H1 (cell line): ENCODE measurements at places on chromosomes 4 and X. TPM values are rescaled to one million over a fixed set of nuclear protein-coding genes. Genes with fewer than 3 reads are reported as not detected.
A peak's percentile ranks its signal among the peaks of the same experiment; 100 is the strongest.

GRCh38 chr4:89336818-89337420 lies 29.3 kb upstream of the GPRIN3 start:
- H3K4me3 ChIP-seq: no peak overlapping the region
- H3K27me3 ChIP-seq: no peaks in the 10 kb centered on the region
- no peak for DNase-seq
- no peak overlapping the region for H3K27ac ChIP-seq

- H3K4me1 ChIP-seq: no peaks in the 10 kb centered on the region
- H3K4me3 ChIP-seq: no peak overlapping the region
- no peaks in the 10 kb centered on the region for H3K36me3 ChIP-seq
- no peak overlapping the region for H3K27ac ChIP-seq
- no peaks in the 10 kb centered on the region for H3K27me3 ChIP-seq
- no peak for DNase-seq
Measured at GRCh38 chr4:100348473-100348872, 158.2 kb upstream of the DDIT4L start.

DNA sequence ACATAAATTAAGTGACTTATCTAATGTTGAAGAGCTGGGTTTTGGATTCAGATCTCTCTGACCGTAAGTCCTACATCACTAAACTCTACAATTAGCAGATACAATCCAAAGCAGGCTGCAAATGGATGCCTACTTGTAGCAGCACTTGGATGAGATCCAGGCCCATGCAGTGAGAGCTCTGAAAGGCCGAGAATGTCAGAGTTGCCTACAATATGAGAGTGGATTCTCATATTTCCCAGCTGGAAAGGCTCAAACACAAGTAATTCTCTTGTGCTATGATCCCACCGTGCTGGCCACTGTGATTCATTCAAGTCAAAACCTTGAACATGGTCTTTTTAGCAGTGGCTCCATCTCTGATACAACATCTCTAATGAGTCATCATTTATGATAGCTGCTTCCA lies 125.4 kb upstream of the CHRDL1 start:
- H3K27me3 ChIP-seq: no peaks in the 10 kb centered on the region
- no peak overlapping the region for H3K4me3 ChIP-seq
- DNase-seq: no peak
- H3K4me1 ChIP-seq: no peaks in the 10 kb centered on the region
- H3K27ac ChIP-seq: no peak overlapping the region

DNA sequence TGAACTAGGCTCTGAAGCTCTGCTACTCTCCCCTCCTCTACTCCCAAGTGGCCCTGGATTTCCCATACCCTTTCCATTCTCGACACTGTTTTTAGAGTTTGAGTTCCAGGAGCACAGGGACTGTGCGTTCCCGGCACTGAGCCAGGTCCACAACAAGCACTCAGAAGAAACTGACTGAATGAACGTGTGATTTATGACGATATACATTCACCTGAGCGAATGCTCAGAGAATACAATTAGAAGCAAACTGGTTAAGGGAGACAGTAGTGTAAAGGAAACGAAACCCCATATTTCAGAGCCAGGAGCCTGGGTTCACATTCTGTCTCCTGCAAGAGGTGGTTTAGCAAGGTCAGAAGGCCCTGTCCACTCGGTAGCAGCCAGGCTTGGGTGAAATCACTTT lies 1.4 kb upstream of the KIAA0232 start:
- H3K27me3 ChIP-seq: no peaks in the 10 kb centered on the region
- DNase-seq: no peak
- H3K27ac ChIP-seq: no peak overlapping the region
- peaks cover 14% of the 10 kb centered on the region for H3K4me1 ChIP-seq
- no peaks in the 10 kb centered on the region for H3K36me3 ChIP-seq

DNA sequence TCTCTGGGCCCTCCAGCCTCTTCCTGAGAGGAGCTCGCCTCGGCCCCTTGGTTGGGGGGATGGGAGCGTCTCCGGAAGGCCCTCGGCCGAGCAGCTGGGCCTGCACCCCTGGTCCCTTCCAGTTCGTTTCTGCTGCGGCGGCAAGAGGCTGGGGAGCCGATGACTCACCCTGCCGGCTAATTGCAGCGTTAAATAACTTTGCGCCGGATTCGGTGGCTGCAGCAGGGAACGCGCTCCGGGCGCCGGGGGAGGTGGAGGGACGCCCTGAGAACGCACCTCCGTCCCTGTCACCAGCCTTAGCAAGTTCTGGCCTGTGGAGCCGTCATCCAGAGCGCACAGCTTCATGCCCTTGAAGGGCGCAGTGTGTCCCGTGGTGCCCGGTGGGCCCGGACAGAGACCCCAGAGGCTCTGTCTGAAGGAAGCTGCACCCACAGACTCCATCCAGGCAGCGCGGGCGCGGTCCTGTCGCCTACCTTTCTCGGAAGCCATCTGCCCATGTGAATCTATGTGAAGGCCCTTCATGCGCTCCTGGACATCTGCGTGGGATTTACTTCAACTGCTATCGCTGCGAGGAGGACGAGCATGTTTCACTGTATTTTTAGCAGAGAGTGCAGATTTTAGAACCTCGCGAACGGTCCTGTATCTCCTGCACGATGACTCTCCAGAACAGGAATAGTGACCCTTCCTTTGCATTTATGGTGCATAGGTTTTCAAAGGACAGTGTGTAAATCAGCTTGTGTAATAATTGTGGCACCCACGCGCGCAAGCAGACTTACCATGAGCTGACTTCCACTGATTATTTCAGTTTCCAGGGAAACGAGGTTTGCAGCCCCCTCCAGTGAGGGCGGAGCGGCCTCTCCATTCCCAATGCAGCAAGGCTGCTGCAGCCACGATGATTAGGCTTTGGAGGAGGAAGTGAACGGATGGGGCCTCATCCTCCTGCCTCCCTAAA lies 1.7 kb upstream of the TMEM271 start:
- H3K27ac ChIP-seq: no peak overlapping the region
- H3K4me3 ChIP-seq: peak overlapping the region; percentile 68
- H3K4me1 ChIP-seq: peaks cover 20% of the 10 kb centered on the region
- peaks cover 70% of the 10 kb centered on the region for H3K27me3 ChIP-seq

DNA sequence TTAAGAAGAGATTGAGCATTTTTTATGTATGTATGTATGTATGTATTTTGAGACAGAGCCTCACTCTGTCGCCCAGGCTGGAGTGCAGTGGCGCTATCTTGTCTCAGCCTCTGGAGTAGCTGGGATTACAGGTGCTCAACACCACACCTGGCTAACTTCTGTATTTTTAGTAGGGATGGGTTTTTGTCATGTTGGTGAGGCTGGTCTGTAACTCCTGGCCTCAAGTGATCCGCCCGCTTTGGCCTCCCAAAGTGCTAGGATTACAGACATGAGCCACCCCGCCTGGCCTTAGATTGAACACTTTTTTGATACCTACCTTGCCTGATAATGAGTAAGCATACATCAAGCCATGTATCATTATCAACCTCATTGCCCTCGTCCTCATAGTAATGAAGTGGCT lies 2.7 kb downstream of the N4BP2 start:
- H3K27ac ChIP-seq: no peak overlapping the region
- H3K36me3 ChIP-seq: peaks cover 10% of the 10 kb centered on the region
- H3K27me3 ChIP-seq: no peaks in the 10 kb centered on the region
- no peak overlapping the region for H3K4me3 ChIP-seq
- H3K4me1 ChIP-seq: 0 out of 2 replicates have a peak, but pooled peaks cover 1% of the 10 kb centered on the region

DNA sequence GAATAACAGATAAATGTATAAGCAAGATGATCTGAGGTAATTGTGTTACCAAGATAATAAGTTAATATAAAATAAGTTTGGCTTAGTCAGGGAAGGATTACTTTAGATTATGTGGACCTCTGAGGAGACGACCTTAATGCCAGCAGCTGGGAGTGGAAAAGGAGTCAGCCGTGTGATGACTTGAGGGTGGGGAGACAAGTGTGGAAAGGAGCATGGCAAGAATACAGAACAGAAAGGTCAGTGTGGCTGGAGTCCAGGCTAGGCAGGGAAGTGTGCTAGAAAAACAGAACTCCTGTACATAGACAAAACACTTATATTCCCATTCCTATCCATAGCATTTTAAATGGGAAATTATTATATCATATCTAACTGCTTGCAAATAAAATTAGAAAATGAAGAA lies 138.8 kb downstream of the PDLIM5 start:
- no peaks in the 10 kb centered on the region; the same call in 1 of the 2 replicates for H3K36me3 ChIP-seq
- no peak overlapping the region for H3K4me3 ChIP-seq
- H3K4me1 ChIP-seq: no peaks in the 10 kb centered on the region
- H3K27ac ChIP-seq: no peak overlapping the region
- no peak for DNase-seq

DNA sequence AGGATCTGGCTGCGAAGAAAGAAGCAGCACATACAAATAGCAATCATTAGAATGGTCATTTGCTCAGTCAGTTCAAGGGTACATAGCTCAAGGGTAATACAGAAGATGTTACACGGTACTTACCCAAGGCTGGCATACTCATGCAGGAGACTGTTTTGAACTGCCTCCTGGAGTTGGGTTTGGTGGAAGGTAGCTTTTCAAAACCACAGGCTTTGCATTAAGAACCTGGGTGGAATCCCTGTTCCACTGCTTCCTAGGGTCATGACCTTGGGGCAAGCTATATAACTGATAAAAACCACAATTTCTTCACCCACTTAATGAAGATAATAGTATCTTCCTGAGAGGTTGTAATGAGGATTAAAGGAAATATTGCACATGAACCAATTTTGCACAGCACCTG lies 36.5 kb downstream of the TBC1D9 start:
- no peaks in the 10 kb centered on the region for H3K27me3 ChIP-seq
- H3K36me3 ChIP-seq: no peaks in the 10 kb centered on the region
- peaks cover 3% of the 10 kb centered on the region; the same call in 1 of the 2 replicates for H3K4me1 ChIP-seq
- H3K27ac ChIP-seq: no peak overlapping the region
- no peak for DNase-seq
- H3K4me3 ChIP-seq: no peak overlapping the region

GRCh38 chr4:7124689-7125442 lies 57.0 kb upstream of the GRPEL1 start:
- H3K4me1 ChIP-seq: no peaks in the 10 kb centered on the region
- no peak overlapping the region for H3K27ac ChIP-seq
- H3K27me3 ChIP-seq: no peaks in the 10 kb centered on the region

DNA sequence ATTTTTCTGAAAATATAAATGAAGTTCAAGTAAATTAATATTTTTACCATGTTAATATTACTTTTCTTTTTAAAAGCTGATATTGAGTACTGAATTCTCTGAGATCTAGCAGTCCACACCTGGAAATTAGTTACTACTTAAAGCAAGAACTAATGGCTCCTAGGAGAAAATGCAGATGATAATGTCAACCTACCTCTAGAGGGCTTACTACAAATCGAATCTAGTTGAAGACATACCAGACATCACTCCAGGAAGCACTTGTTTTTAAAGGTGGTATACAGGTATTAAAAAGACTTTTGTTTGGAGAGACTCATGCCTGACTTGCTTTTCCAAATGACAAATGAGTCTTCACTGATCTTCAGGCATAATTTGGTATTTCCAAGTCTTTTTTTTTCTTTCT lies 516.4 kb upstream of the BOD1L1 start:
- H3K27ac ChIP-seq: no peak overlapping the region
- no peak overlapping the region for H3K4me3 ChIP-seq
- no peaks in the 10 kb centered on the region for H3K27me3 ChIP-seq
- H3K4me1 ChIP-seq: no peaks in the 10 kb centered on the region
- no peaks in the 10 kb centered on the region for H3K36me3 ChIP-seq
- DNase-seq: no peak

DNA sequence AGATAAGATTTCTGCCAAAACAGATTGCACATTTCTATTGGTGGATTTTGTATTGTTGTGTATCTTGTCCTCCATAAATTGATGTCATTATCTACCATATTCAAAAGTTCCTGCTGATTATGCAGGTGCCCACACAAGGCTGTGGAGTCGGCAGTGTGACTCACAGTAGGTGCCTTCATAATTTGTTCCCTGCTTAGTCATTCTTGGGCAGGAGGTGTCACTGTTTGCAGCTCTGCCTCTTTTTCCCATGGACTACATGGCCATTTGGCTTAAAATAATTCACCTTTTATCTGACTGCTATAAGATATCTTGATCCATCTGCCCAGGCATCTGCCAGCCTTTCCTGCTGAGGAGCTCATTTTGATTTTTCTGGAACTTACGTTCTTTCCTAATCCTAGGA lies 33.6 kb upstream of the ENPEP start:
- H3K36me3 ChIP-seq: no peaks in the 10 kb centered on the region
- H3K27ac ChIP-seq: no peak overlapping the region
- H3K4me3 ChIP-seq: no peak overlapping the region
- no peaks in the 10 kb centered on the region for H3K27me3 ChIP-seq
- H3K4me1 ChIP-seq: no peaks in the 10 kb centered on the region

- H3K36me3 ChIP-seq: no peaks in the 10 kb centered on the region
- H3K27ac ChIP-seq: no peak overlapping the region
- no peaks in the 10 kb centered on the region for H3K27me3 ChIP-seq
- H3K4me3 ChIP-seq: no peak overlapping the region
Measured at GRCh38 chr4:40254608-40255392, 58.0 kb downstream of the RHOH start.

- H3K36me3 ChIP-seq: no peaks in the 10 kb centered on the region
- no peak for DNase-seq
- H3K4me3 ChIP-seq: no peak overlapping the region
- H3K27me3 ChIP-seq: no peaks in the 10 kb centered on the region
- H3K27ac ChIP-seq: peak overlapping the region; percentile 23; the same call in 1 of the 2 replicates
Measured at GRCh38 chr4:169940460-169940859, 85.7 kb downstream of the MFAP3L start.

DNA sequence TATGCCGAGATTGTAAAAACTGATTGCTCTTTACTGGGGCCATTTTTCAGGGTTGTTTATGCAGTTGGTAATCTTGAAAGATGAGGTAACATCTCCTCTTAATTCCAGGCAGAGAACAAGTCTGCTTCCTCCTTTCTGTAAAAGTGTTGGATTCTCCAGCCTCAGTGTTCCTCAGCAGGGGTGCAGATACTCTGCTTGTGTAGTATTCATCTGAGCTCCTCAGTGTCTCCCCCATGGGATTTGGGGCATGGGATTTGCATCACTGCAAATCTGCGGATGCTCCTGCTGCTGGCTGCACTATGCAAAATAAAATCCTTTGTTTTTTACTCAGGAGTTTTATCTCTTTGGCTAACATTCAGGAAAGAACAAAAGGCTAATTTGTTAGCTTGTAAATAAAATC lies 104.9 kb upstream of the ATP8A1 start:
- DNase-seq: no peak
- H3K4me1 ChIP-seq: no peaks in the 10 kb centered on the region
- no peaks in the 10 kb centered on the region for H3K27me3 ChIP-seq
- no peak overlapping the region for H3K27ac ChIP-seq
- H3K4me3 ChIP-seq: no peak overlapping the region

DNA sequence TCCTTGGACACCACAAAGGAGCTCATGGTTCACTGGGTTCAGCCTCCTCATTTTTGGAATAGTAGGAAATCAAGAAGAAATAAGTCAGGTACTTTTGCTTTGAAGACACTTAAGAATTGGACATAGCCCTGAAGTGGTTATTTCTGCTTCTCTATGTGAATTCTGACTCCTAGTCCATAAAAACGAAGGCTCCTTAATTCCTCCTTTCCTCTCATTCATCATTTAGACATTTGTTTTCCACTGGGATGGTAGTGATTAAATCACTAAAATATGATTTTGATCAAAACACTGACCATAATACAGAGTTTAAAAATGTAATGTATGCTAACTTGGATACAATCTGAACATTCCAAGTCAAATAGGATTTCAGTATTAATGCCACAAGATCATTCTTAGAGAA lies 34.7 kb upstream of the CYP2U1 start:
- H3K4me1 ChIP-seq: no peaks in the 10 kb centered on the region
- no peak overlapping the region for H3K27ac ChIP-seq
- H3K4me3 ChIP-seq: no peak overlapping the region
- no peak for DNase-seq
- H3K36me3 ChIP-seq: no peaks in the 10 kb centered on the region

GRCh38 chr4:27467351-27467750 lies 606.7 kb downstream of the STIM2 start:
- H3K36me3 ChIP-seq: no peaks in the 10 kb centered on the region
- no peak for DNase-seq
- H3K27me3 ChIP-seq: no peaks in the 10 kb centered on the region; the same call in 1 of the 2 replicates
- no peak overlapping the region for H3K4me3 ChIP-seq
- no peaks in the 10 kb centered on the region for H3K4me1 ChIP-seq

The CENPVL3 gene
- 5.0 and 5.2 TPM in 2 replicates for total RNA-seq

The DCAF12L2 gene
- 0.99 and 1.1 TPM in 2 replicates for total RNA-seq
